Stimulated activated CD8-positive, alpha-beta memory T cell treated with anti-CD3 and anti-CD28 coated beads, Interleukin-7, amount 100 ng/mL, for 1 hour (primary cell): ENCODE measurements at places on chromosomes 6 and 20.

- DNase-seq = no peak
Measured at GRCh38 chr20:19274412-19275015, 62.1 kb downstream of the SLC24A3 start.

DNA sequence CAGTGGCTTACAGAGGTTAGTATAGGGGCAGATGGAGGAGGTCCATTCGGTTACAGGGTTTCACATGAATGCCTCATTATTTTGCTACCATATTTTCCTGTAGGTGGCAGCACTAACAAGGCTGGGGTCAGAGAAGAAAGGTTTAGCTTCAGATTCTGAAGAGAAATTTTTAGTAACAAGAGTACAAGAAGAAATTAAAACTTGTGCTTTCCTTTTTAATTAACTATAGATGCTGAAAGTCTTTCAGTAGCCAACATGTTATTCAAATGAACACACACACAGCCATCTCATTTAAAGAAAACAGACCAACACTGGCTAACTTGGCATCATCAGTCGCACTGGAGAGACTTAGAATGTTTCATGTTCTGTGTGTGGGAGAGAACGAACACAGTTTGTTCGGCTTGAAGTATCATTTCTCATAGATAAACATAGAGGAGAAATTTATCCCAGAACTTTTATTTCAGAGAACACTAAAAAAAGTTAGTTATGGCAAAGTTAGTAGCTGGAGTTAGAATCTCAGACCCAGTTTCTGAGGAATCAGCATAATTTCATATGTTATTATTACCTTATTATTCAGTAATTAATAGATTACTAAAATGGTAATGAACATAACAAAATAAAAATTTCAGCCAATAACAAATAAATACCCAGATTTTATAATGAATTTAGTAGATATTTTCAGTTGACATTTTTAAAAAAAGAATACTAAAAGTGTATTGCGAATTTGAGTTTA lies 314.0 kb upstream of the RSPO3 start:
- DNase-seq = no peak

DNA sequence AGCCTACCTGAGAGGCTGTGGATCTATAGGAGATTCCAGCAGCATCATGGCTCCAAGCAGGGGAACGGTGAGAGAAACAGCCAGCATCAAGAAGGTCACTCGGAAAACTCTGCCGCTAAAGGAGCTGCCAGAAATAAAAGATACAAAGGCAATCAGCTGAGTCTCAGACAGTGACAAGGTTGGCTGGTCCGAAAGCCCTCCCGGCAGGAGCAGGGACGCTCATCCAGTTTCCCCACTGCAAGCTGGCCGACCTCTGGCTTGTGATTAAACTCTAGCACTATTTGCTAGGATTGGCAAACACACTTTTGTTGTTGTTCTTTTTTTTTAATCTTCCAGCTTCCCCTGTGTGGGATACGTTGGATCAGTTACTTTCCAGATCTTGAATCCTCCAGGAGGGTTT lies 8.7 kb downstream of the APMAP start:
- DNase-seq = no peak

DNA sequence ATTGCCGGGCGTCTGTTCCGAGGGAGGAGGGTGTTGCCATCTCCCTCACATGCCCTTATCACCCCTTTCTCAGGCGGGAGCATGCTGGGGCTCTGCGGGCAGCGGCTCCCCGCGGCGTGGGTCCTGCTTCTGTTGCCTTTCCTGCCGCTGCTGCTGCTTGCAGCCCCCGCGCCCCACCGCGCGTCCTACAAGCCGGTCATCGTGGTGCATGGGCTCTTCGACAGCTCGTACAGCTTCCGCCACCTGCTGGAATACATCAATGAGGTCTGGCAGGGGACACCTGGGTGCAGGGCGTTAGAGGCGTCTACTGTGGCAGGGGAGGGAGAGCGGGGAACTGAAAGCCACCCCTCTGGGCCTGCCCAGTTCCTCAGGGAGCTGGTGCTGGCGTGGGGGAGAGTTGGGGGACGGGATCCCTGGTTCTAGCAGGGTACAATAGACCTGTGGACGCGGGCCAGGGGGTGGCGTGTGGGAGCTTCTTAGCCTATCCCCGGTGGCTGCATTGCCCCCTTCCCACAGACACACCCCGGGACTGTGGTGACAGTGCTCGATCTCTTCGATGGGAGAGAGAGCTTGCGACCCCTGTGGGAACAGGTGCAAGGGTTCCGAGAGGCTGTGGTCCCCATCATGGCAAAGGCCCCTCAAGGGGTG lies 697 bp downstream of the PPT2 start:
- DNase-seq = no peak

GRCh38 chr6:7188492-7188891 lies 80.7 kb downstream of the RREB1 start:
- no peak for DNase-seq

DNA sequence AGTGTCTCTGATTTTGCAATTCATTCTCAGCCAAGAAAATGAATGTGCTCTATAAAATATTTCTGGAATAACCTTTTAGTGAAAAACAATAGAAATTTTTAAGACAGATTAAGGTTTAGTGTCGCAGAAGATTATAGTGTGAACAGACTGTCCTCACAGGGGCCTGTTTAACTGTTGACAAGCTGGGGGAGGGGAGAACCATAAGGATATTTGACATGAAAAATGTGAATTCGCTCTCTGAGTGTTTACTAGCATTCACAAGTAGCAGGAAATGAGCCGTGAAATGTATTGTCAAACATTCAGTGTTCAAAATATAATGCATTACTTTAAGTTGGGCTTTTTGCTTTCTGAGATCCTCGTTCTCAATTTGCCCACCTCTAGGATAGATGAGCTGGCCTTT lies 134.8 kb upstream of the TSHZ2 start:
- DNase-seq = no peak

DNA sequence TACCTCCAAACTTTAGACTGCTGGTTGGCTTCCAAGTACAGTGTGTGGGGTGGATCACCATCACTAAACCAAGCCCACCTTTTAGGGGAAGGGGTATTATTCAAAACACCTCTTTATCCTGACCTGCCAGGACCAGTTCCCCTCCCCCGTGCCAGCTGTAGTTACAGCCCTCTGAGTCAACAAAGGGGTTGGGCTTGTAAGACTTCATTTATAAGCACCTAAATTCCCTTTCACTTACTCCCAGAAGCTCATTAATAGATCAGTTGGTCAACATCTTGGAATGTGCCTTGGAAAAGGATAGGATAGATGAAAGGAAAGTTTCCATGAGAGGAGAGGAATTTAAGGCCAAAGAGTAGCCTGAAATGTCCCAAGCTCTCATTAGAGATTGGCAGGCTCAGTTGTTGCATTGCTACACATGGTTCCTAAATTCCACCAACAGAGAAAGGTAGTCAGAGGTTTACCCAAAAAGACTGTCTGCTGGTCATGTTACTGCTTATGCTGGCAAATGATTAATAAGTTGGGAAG lies 59.2 kb downstream of the TNFAIP3 start:
- no peak for DNase-seq

GRCh38 chr6:151136141-151136755 lies 103.5 kb upstream of the AKAP12 start:
- no peak for DNase-seq

DNA sequence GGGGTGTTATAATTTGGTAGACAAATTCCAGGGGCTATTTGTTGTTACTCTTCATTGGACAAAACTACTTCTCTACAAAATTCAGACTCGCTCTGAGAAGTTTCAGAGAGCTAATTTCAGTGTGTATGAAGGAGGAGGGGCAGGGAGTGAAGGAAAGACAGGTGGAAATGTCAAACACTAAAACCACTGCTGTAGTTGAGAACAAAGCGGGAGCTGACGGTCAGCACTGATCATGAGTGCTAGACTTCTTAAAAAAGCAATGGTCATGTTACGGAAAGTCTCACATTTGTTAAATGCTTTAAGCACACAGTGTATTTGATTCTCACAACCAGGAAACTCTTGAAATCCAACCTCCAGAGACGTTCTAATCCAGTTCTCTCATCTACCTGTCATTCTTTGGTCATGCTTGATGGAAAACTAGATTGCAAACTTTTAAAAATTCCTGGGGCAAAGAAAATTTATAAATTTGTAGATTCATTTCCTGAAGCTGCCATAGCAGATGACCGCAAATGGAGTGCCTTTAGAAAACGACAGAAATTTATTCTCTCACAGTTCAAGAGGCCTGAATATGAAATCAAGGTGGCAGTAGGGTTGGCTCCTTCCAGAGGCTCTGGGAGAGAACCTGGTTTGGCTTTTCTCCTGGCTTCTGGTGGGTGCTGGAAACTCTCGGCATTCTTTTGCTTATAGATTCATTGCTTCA lies 100.7 kb upstream of the CARMIL1 start:
- DNase-seq = no peak

GRCh38 chr6:166851426-166851825 lies 104.9 kb downstream of the RNASET2 start:
- DNase-seq = no peak

GRCh38 chr6:81382852-81383251 lies 369.6 kb downstream of the TENT5A start:
- no peak for DNase-seq

DNA sequence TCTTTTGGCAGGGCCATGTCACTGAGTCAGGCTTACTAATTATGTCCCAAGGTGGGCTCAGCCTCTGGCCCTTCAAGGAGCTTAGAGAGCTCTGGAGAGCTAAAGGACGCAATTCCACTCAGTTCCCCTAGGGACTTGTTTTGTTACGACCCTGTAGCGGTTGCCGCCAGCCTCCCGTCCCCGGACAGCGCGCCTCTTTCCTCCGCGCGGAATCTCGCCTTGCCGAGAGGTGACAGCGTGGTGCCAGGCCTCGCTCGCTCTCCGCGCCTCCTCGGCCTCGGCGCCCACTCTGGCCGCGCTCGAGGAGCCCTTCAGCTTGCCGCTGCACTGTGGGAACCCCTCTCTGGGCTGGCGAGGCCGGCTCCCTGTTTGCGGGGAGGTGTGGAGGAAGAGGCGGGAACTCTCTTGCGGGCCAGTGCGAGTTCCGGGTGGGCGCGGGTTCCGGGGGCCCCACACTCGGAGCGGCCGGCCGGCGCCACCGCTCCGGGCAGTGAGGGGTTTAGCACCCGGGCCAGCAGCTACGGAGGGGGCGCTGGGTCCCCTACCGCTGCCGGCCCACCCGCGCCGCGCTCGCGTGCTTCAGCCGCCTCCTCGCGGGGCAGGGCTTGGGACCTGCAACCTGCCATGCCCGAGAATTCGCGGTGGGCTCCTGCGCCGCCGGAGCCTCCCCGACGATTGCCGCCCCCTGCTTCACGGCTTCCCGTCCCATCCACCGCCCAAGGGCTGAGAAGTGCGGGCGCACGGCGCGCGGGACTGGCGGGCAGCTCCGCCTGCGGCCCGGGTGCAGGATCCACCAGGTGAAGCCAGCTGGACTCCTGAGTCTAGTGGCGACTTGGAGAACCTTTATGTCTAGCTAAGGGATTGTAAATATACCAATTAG lies 9.9 kb upstream of the ZNF311 start:
- DNase-seq = no peak

- no peak for DNase-seq
Measured at GRCh38 chr6:52519618-52520017, 57.2 kb downstream of the TRAM2 start.

DNA sequence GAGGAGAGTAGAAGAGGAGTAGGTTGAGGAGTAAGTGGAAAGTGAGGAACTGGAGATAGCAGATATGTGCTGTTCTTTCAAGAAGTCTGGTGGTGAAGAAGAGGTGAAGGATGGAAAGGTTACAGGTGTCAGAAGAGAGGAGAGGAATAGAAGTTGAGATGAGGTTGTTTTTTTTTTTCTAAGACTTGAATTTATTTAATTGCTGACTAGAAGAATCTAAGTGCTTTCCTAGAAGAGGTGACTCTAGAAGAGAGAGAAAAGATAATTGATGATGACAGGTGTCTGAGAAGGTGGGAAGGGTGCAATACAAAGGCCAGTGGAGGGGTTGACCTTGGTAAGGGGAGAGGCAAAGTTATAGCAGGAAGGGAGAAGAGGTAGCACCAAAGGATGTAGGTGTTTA lies 25.6 kb downstream of the NDUFAF5 start:
- no peak for DNase-seq

- DNase-seq = no peak
Measured at GRCh38 chr6:131951576-131952230, 531 bp upstream of the CCN2 start.

- DNase-seq = no peak
Measured at GRCh38 chr6:157987788-157988699, 6.4 kb downstream of the SYNJ2 start.

- DNase-seq = no peak
Measured at GRCh38 chr6:114897536-114897935, 554.7 kb upstream of the HS3ST5 start.

GRCh38 chr6:10603219-10603618 lies 82.1 kb downstream of the GCNT2 start:
- no peak for DNase-seq

GRCh38 chr6:167113047-167113754 lies 9.7 kb upstream of the CCR6 start:
- DNase-seq = no peak

- DNase-seq = no peak
Measured at GRCh38 chr6:104109806-104110205, 749.9 kb downstream of the HACE1 start.

DNA sequence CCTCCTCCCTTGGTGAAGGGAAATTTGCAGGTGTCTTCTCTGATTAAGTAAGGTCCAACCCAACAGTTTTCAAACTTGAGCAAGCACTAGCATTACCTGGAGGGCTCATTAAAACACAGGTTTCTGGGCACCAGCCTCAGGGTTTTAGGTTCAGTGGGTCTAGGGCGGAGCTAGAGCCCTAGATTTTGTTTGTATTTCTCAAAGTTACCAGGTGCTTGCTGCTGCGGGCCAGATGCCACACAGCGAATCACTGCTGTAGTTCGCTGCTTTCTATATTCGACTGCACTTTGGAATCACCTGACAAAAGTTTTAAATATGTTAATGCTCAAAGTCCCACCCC lies 869 bp downstream of the COL21A1 start:
- no peak for DNase-seq
